Anterior cingulate cortex (tissue), 58 donors: ENCODE measurements at places on chromosomes 2 and 18.

DNA sequence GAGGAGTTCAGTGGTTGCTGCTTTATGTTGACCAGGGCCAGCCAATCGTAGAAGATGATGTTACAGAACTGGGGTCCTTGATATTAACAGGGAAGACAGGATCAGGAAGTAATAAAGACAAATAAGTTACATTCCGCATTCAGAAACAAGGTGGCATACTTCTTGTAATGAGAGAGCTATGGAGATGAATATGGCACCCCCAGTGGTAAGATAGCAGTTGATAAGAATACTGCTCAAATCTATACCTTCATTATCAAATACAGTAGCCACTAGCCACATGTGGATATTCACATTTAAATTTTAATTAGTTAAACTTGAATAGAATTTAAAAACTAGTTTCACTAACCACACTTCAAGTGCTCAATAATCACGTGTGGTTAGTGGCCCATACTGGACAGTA lies 290.4 kb upstream of the RBMS1 start:
- no peak for DNase-seq

GRCh38 chr18:35494251-35495220 lies 3.2 kb downstream of the INO80C start:
- no peak for DNase-seq

DNA sequence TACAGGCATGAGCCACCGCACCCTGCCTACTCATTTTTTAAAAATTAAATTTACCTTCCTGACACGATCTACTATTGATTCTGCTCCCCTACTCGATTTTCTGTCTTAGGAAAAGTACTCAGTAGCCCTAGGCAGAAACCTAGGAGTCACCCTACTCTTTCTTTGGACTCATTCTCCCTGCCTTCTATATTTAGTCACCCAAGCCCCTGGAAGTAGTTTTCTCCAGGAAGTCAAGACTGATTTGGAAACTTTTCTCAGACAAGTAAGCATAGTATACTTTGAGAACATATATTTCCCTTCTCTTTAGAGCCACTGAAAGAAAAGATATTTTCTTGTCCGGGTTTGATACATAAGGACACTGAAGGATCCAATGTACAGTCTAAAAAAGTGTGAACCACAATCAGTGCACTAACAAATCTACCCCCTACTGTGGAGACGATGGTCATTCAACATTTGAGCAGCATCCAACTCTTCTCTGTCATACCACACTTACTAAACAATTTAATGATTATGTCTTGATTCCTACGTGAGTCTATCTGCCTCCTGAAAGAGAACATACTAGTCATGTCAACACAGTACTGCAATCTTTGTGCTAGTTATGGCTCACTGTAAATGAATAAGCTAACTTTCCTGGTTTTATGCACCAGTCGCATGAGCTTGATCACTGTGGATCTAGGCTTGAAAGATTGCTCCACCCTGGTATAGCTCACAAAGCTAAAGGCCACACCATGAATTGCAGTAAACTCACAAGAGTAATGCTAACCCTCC lies 19.8 kb downstream of the YWHAQ start:
- no peak for DNase-seq

DNA sequence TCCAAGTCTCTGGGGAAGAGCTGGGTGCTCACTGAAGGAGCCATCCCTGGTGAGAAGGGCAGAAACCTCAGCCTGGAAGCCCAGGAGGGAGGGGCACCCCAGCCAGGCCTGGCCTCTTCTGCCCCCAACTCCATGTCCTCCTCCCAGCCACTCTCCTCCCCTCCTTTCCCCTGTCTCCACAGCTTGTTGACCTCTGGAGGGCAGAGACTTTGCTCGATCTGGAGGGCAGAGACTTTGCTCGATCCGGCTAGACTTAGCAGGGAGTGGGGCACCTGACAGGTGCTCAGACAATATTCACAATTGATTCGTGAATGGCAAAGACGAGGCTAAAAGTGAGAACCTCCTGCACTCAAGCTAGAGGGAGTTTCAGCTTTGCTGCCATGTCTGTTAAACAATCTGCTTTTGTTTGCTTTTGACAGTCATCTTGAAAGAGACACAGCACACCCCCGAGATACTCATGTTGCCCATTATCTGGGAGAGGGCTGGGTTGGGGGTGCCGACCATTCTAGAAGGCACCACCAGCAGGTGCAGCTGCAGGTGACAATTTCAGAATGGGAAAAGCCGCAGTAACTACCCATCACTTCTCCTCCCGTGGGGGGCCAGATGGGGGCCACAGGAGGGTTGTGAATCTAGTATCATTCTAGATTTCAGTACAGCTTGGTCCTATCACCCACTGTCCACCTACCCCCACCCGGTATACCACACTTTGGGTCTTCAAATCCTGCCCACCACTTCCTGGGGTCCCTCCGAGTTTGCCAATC lies 54.8 kb downstream of the DNMT3A start:
- DNase-seq = no peak

GRCh38 chr2:8469709-8470493 lies 212.0 kb upstream of the ID2 start:
- no peak for DNase-seq

DNA sequence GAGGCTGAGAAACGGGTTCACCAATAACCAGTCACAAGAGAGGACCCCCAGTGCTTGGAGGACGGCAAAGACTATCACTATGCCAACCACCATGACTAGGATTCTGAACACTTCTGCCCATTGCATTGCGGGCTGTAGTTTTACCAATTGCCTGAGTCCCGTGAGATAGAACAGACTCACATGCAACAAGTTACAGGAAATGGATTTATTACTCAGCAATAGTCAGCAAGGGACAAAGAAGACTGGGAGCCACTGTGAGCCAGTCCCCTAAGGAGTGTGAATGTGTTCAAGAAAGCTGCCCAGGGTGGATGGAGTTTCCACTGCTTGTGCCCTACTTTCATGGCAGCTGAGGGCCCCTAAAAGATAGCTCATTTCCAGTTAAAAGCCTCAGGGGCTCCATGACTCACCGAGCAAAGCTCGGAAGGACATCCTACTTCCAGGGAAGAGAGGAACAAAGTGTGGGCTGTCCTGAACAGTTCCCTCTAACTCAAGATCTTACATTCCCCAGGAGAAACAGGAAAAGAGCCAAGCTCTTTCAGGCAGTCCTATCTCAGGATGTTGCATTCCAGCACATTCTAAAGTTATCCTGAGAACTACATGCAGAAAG lies 54.4 kb downstream of the SLC4A3 start:
- DNase-seq = no peak

DNA sequence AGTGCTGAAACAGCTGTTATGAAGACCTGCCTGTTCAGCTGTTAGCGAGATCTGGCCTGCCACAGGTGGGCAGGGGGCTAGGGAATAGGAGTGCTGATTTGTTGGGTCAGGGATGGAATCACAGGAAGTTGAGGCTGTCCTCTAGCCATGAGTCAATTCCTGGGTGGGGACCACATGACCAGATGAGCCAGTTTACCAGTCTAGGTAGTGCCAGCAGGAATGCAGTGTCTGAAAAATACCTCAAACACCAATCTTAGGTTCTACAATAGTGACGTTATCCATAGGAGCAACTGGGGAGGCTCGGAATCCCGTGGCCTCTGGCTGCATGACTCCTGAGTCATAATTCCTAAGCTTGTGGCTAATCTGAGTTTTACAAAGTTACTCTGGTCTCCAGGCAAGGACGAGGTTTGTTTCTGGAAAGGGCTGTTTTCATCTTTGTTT lies 44.9 kb downstream of the DYSF start:
- DNase-seq = no peak

- DNase-seq = no peak
These were observed 91.6 kb downstream of the TMX3 start for GRCh38 chr18:68623342-68623741.

DNA sequence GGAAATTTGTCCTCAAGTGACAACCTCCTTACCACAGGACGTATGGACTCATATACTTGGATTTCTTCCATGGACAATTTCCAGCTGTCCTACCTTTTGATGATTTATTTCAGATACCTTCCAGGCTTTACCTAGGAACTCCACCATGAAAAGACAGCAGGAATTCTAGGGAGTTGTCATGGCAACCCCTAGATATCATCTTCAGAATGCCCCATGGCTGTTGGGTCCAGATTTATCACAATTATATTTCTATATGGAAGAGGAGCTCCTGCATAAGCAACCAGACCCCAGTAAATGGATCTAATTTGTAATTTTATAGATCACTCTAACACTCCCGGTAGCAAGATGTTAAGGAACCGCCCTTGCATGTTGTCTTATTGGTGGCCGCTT lies 102.3 kb upstream of the ZNF521 start:
- no peak for DNase-seq

- DNase-seq = no peak
These were observed 117.9 kb upstream of the SALL3 start for GRCh38 chr18:78861706-78862105.

- DNase-seq = no peak
These were observed 37.4 kb downstream of the ACTR2 start for GRCh38 chr2:65264821-65265670.

GRCh38 chr2:5123582-5124196 lies 568.5 kb upstream of the SOX11 start:
- DNase-seq = no peak

DNA sequence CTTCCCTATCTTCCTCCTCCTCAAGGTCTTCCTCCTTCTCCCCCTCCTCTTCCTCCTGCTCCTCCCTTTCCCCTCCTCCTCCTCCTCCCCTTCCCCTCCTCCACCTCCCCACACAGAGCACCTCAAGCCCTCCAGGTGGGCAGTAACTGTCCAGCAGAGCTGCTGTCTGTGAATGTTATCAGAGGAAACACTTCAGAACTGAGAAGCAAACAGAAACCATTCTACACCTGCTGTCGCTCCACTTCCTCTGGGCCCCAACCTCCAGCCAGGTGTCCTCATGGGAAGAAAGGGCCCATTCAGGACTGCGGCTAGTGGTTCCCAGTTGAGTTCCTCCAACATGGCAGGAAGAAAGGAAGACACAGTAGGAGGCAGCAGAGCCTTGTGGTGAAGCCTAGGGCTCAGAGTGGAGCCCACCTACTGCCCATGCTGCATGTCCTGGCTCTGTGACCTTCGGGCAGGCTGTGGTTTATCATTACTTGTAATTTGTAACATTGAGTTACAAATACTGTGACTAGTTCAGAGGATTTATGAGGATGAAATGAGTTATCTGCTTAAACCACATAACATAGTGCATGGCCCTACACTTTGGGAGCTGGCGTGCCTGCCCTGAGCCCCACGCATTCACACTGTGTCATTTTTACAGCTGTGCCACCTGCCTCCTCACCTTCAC lies 165.9 kb upstream of the ID2 start:
- DNase-seq = no peak

DNA sequence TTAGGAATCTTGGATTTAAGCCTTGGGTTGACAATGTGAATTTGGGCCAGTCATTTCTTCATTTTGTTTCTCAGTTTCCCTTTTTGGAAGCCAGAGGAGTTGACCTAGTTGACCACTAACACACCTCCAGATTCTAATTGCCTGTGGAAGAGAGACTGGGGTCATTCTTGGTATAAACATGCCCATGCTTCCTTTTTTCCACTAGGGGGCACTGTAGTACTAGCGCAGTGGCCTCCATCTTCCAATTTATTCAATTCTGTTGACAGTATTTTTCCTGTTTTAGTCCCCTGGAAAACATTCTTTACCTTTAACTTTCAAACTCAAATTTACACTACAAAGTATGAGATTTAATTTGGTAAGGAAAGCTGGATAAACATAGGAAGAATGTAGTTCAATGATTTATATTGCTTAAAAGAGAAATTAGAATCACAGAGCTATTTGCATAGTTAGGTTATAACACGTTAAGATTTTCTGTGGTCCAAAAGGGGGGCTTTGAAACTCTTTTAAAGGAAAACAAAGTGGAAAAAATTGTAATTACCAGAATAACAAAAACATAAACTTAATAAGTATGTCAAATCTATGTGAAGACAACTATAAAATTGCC lies 57.5 kb upstream of the AGPS start:
- no peak for DNase-seq

DNA sequence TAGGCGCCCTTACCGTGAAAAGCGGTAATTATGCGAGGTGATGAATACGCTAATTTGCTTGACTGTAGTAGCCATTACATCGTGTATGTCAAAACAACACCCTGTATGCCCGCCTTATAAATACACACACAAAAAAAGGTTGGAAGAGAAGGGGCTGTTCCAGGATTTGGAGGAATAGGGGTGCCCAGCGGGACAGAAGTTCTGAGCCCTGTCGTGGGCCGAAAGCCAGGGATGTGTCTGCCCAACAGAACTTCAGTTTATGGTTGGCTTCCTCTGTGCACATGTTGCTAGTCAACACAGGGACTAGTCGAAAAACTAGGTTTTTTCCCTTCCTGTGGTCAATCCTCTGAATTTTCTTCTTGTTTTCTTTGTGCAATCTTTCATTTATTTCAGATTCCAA lies 182.5 kb downstream of the ACKR3 start:
- no peak for DNase-seq

- DNase-seq = no peak
These were observed 164.2 kb downstream of the C1D start for GRCh38 chr2:67898595-67898994.

- DNase-seq = no peak
These were observed 36.0 kb upstream of the EVA1A start for GRCh38 chr2:75596784-75597183.

GRCh38 chr2:217980036-217980435 lies 22.8 kb downstream of the TNS1 start:
- no peak for DNase-seq

DNA sequence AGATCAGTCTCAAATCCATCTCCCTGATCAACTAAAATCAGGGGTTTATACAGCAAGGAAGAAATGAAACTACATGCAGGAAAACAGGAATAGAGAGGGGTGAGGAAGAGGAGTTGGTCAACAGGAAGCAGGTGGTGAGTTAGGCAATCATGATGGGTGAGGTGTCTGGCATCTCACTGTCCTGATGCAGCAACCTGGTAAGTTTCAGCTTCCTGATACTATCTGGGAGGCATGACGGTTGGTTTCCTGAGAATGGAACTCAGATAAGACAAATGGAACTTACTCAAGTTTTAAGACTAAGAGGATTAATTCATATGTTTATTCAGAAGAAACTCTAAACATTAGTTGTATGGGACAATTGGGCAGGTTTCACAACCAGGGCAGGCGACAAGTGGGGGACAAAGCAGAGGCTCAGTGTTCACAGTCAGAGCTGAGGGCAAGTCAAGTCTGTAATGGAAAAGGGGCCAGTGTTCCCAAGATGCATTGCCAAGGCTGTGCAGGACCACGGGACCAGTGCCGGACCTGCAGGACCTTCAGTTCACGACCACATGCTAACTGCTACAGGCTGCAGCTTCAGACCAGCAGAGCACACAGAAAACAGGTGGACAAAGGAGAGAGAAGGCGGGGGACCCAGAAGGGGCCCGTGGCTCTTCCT lies 17.7 kb upstream of the GALM start:
- DNase-seq = no peak

DNA sequence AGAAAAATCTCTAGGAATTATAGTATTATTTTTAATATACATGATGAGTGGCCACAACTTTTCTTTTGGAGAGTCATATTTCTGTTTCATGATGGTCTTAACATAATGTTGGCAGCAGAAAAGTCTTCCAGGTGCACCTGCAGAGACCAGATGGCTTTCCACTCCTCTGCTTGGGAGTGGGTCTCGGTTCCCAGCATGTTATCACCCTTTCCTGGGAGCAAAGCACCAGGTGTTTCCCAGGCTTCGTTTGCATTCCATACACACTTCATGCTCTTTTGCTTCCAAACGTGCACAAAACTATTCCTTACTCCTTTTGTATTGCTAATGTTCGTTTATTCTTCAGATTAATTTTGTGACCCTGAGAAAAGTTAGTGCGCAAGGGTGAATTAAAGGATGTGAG lies 305.2 kb downstream of the CDH2 start:
- DNase-seq = no peak
